ENCODE measurements at places on chromosomes 5 and 9.

DNA sequence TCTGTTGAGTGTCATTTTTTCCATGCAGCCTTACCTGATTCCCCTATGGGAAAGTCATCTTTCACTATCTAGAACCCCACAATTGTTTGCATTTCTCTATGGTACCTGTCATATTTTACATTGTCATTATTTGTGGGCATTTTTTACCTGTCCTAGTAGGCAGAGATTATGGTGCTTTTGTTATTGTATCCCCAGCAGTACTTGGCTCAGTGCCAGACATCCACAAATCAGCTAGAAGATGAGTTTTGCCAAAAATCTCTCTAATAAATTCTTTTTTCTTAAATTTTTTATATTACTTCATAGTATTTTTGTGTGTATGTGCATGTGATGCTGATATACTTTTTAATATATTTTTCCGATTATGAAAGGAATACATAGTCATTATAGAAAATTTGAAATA, 13.2 kb downstream of the GARNL3 start:
- no peak for DNase-seq

DNA sequence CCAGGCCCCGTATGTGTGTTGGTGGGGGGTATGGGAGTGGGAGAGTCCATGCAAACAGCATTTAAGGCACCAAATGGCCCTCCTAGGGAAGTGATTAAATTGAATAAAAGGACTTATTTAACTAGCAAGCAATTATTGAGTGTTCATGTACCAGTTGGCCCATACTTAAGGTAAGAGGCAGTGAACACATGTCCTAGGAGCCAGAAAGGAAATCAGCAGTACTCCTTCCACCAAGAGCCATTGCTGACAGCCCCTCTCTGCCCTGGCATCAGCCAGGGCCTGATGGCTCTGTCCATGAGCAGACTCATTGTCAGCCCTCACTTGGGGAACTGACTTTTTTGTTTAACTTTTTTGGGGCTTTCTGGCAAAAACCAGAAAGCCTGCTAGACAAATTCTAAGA, 10.4 kb upstream of the SHROOM1 start:
- DNase-seq = no peak

DNA sequence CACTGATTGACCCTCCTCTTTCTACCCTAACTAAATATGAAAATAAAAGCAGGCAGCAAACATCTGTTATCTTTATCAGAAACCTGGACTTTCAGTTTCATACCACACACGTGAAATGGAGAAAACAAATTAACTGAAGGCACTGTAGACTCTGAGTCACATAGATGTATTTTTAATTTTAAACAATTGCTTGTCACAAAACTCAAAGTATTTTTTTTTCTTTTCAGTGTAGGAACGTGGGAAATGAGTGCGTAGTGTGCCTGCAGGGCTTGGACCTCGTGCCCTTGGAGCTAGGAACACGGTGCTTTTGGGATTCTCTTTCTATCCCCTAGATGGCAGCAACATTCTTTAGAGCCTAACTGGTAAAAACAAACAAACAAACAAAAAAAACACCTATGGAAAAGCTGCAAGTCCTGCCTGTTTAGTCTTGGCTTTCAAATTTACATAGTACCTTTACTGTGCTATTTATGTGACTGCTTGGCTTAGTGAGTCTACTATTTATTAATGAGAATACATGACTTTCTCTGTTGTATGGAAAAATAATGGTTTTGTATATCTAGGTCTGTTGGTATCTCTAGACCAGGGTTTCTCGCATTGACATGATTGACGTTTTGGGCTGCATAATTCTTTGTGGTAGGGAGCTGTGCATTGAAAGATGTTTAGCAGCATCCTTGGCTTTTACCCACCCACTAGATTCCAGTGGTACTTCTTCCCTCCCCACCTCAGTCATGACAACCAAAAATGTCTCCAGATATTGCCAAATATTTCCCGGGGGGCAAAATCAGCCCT, 16.8 kb upstream of the ACTBL2 start:
- no peak for DNase-seq

GRCh38 chr5:65923339-65923738, 3.0 kb upstream of the ERBIN start:
- DNase-seq = no peak

DNA sequence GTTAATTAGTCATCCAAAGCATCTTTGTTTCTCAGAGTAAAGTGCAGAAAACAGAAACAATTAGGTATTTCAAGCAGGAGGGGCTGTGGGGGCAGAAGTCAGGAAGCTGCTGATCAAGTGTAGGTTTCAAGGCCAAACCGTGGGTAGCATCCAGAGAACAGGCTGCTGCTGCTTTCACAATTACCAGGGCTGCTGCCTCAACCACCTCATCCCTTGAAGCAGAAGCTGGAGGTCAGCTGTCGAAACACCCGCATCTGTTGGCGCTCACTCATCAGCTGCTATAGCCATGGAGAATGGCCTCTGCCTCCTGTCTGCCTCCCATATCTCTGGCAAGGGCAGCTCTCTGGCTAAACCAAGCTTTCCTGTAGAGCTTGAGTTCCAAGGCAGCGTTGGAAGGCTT, 122.9 kb upstream of the OSMR start:
- DNase-seq = no peak

GRCh38 chr5:82356808-82357671, 78.9 kb upstream of the RPS23 start:
- peak; percentile 85 for DNase-seq

- DNase-seq = no peak
These were observed 108.4 kb downstream of the MSX2 start for GRCh38 chr5:174832811-174833210.

DNA sequence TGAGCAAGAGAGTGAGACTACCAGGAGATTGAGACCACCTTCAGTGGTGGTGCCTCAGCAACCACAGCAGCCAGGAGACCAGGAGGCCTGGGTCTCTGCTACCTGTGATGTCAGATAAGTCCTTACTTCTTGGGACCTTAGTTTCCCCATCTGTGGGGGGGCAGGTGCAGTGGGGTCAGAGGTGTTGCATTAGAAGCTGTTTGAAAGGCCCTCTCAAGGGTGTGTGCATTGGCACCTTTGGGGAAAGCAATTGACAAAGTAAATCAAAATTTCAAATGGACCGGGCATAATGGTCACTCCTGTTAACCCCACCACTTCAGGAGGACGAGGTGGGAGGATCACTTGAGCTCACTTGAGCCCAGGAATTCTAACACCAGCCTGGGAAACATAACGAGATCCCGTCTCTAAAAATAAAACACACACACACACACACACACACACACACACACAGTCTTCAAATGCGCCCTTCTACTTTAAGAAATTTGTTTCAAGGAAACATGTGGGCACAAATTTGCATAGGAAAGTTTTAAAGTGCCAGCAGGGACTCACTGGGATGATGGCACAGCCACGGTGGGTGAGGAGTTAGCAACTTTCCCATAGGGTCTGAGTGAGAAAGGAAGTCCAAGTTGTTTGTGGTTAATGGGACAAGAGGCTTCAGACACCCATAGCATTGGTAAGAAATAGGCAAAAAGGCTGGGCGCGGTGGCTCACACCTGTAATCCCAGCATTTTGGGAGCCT, 1.3 kb upstream of the AK1 start:
- DNase-seq = no peak

DNA sequence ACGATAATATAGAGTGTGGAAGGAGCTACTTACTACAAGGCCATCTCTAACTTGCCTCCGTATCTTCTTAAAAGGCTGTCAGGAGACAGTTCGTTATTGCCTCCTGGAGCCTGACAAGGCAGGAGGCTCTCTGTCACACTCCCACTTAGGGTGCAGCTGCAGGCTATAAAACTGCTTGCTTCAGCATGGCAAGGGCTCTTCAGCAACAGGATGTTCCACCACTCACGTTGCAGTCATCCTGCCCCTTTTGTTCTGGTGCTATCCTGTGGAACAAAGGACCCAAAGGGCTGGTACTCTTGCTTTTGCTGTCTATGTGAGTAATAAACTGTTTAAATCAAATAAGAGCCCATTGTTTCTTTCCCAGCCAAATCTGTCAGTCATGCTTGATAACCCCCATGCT, 508.9 kb downstream of the NTRK2 start:
- no peak for DNase-seq

GRCh38 chr9:75231167-75231566, 142.9 kb downstream of the OSTF1 start:
- DNase-seq = no peak

GRCh38 chr9:105355781-105356180, 92.1 kb upstream of the FSD1L start:
- DNase-seq = no peak

Measured in sciatic nerve (tissue), 2 donors.